ENCODE measurements at places on chromosomes 1 and 21.

DNA sequence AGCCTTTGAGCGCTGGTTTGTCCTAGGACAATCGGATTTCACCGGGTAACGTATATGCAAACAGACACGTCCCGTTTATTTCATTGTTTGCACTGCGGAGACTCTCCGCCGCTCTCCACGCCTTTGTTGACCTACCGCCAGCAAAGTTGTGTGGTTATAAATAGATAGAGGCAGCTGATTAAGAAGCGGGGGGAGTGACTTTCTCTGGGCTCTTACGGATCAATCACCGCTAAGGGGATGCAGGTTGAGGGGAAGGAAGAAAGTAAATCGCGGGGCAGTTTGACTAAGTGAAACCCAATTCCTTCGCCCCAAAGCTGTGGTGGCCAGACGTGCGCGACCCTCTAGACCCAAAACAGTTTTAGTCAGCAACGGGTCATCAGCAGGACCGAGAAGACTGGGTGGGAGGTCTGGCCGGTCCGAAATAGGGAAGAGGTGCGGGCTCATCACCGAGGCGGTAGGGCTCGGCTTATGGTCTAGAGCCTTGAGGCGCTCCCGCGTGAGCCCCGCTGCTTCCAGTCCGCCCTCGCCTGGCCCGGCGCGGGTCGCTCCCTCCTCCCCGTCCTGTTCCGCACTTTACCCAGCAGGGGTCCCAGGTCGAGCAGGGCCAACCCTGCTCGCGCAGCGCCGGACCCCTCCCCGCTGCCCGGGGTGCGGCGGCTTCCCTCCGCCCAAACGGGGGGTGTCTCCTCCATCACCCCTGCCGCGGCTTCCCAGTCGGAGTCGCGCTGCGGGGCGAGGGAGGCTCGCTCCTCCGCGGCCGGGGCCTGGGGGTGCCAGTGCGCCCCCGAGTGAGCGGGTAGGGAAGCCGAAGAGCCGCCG is 120.8 kb upstream of the RRP15 start:
- peak; percentile 25 for DNase-seq

GRCh38 chr1:118321840-118322239 is 136.8 kb upstream of the SPAG17 start:
- no peak for DNase-seq

- DNase-seq = no peak
These were observed 541.0 kb upstream of the ZRANB2 start for GRCh38 chr1:71621785-71622184.

DNA sequence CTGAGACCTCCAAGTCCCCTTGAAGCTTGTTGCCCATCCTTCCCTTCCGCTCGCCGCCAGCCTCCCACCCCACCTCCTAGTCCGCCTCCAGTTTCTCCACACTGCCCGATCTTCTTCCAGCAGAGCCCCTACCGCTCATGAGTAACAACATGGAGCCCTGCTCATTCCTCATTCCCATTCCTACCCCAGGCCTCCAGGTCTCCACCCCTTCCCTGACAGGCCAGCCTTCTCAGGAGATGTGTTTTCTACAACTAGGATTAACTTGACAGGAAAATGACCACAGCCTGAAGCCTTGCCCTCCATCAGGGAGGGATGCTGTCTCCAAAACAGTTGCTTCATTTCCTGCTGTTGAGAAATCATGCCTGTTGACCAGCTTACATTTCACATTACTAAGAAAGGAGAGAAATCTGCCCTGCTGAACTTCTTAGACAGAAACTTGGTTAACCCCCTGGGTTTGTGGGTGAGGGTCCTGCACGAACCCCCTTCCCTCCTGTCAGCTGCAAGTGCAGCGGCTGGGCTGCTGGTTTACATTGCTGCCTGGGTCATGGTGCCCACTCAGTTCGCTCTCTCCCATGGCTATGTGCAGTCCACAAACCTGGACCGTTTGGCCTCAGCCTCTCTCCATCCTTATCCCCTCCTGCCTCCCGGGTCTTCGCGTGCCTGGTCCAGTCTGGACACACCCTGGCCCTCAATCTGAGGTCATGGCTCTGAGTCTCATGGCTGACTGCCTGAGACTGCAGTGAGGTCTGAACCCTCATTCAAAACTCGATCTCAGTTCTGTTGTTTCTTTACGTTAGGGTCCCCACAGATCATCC is 16.1 kb upstream of the CHI3L1 start:
- no peak for DNase-seq

GRCh38 chr1:2592672-2593071 is 6.1 kb downstream of the PRXL2B start:
- no peak for DNase-seq

- peak; percentile 68 for DNase-seq
These were observed 629 bp downstream of the CTNNBIP1 start for GRCh38 chr1:9909234-9910046.

DNA sequence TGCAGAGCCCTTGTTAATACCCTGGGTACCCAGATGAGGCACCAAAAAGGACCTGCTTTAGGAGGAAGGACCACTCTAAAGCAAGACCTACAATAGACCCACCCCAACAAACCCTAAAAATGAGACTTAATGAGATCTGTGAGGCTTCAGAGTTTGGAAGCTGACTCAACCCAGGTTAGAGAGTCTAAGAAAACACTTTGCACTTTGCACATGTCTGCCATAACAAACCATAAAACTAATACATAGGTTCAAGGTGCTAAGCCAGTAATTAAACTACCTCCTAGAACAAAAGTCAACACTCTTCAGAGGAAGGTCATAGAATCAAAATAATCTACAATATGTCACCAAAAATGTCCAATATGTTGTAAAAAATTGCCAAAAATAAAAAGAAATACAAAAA is 124.7 kb upstream of the C1orf21 start:
- DNase-seq = no peak

GRCh38 chr1:47437447-47438164 is at the start of gene FOXD2:
TSS of gene FOXD2 (plus strand) at chr1:47438044. CDS start at chr1:47438136, 92 bp downstream.
- peak; percentile 96 for DNase-seq

All from stimulated activated CD8-positive, alpha-beta memory T cell treated with anti-CD3 and anti-CD28 coated beads, Interleukin-4, amount 100 ng/mL, for 48 hours (primary cell).